ENCODE measurements at places on chromosomes 2 and 18. TPM values are rescaled to one million over a fixed set of nuclear protein-coding genes. Genes with fewer than 3 reads are reported as not detected.

The COLEC11 gene
- 0.92 TPM for total RNA-seq

The ASPRV1 gene
- total RNA-seq: 0.31 TPM

The CDKL4 gene
- total RNA-seq: 1.7 TPM

The ST8SIA5 gene
- under 0.01 TPM for total RNA-seq

The AFG3L2 gene
- total RNA-seq: 44.1 TPM

The NTSR2 gene
- not detected for total RNA-seq

The CD207 gene
- total RNA-seq: not detected

The PLGLB1 gene
- total RNA-seq: 0.26 TPM

The MXD1 gene
- 7.5 TPM for total RNA-seq

The APLF gene
- total RNA-seq: 3.6 TPM

The ALPI gene
- not detected for total RNA-seq

The PSTPIP2 gene
- total RNA-seq: 2.7 TPM

The SIX3 gene
- not detected for total RNA-seq

The KCNIP3 gene
- 0.13 TPM for total RNA-seq

The PDE11A gene
- under 0.01 TPM for total RNA-seq

The CXCR1 gene
- not detected for total RNA-seq

The ALPP gene
- total RNA-seq: not detected

The RUFY4 gene
- total RNA-seq: not detected

The PNO1 gene
- total RNA-seq: 11.1 TPM

The CCDC141 gene
- total RNA-seq: 2.6 TPM

The PTPRN gene
- total RNA-seq: 0.25 TPM

The RAX gene
- not detected for total RNA-seq

The TOGARAM2 gene
- total RNA-seq: under 0.01 TPM

The MCM6 gene
- 17.1 TPM for total RNA-seq

The FAM124B gene
- 3.6 TPM for total RNA-seq

The ANKRD30B gene
- total RNA-seq: not detected

The HOXD11 gene
- total RNA-seq: not detected

The CXXC1 gene
- total RNA-seq: 34.5 TPM

The CRYBA2 gene
- not detected for total RNA-seq

The LBX2 gene
- total RNA-seq: 1.6 TPM

The BOD1L2 gene
- not detected for total RNA-seq

The HK2 gene
- 47.7 TPM for total RNA-seq

The ZSWIM2 gene
- total RNA-seq: not detected

The TUBB8B gene
- total RNA-seq: not detected

The DPYSL5 gene
- not detected for total RNA-seq

The SERPINB8 gene
- 20.1 TPM for total RNA-seq
